BJ (cell line): ENCODE measurements at places on chromosomes 5 and 9.

GRCh38 chr5:107134931-107135330 is 535.8 kb downstream of the EFNA5 start:
- DNase-seq, result no peak

GRCh38 chr5:169881702-169882303 is 98.5 kb downstream of the INSYN2B start:
- no peak for DNase-seq

DNA sequence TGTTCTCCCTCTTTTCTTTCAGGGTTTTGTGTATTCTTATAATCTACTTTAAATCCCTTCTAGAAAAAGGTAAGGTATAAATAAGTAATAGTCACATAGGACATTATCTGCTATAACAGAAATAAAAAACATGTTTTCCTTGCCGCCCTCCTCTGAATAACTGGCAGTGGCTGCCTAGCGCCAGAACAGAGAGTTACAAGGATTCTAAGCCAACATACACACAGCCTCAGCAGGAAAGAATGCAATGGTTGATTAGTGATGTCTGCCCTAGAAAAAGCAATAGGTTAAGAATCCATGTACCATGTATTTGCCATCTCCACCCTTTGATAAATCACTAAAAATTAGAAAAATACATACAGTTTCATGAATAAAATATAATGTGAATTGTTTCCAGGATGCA is 4.9 kb downstream of the MED27 start:
- no peak for DNase-seq

- DNase-seq, result no peak
Measured at GRCh38 chr5:121160591-121160990, 691.1 kb upstream of the FTMT start.

GRCh38 chr9:113538701-113539430 is 75.3 kb downstream of the RGS3 start:
- DNase-seq, result no peak

DNA sequence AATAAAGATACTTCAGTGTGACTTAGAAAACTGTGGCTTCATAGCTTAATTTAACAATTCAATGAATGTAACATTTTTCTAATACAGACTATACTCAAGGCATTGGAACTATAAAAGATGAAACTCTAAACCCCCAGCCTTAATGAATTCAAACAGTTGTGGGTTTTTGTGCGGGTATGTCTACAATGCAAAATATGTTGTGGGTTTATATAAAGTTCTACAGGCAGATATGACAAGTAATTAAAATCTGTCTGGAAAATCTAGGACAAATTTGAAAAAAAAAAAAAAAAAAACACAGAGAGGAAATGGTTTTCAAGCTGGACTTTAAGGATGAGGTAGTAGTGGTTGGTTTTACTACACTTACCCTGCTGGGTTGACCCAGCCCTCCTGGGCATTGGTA is 467.5 kb upstream of the TLE4 start:
- DNase-seq, result peak; percentile 79

GRCh38 chr9:106077731-106078130 is 383.4 kb downstream of the TMEM38B start:
- DNase-seq, result no peak
